ENCODE measurements at places on chromosomes 1 and 21.
A peak's percentile ranks its signal among the peaks of the same experiment; 100 is the strongest.

- DNase-seq, result no peak
Observed at GRCh38 chr21:30988706-30989105, 49.6 kb downstream of the KRTAP19-8 start.

DNA sequence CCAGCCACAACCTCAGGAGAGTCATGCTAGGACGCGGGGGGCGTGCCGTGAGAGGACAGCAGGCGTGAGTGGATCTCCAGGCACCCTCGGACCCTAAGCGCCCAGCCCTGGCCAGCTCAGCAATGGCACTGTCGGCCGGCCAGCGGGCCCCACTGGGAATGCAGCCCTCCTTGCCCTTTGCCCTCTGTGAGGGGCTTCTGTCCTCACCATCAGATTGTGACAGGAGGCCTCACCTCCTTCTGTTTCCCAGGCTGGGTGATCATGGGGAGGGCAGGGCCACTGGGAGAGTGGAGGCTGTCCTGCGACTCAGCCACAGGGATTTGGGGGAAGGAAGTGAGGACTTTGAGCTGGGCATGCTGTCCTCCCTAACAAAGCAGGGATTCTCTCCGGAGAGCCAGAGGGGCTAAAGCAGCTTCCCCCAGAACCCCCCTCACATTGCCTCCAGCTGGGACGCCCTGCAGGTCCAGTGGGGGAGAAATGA is 6.6 kb upstream of the LRRC3 start:
- no peak for DNase-seq

- no peak for DNase-seq
Observed at GRCh38 chr1:67468066-67468718, 38.0 kb upstream of the SERBP1 start.

DNA sequence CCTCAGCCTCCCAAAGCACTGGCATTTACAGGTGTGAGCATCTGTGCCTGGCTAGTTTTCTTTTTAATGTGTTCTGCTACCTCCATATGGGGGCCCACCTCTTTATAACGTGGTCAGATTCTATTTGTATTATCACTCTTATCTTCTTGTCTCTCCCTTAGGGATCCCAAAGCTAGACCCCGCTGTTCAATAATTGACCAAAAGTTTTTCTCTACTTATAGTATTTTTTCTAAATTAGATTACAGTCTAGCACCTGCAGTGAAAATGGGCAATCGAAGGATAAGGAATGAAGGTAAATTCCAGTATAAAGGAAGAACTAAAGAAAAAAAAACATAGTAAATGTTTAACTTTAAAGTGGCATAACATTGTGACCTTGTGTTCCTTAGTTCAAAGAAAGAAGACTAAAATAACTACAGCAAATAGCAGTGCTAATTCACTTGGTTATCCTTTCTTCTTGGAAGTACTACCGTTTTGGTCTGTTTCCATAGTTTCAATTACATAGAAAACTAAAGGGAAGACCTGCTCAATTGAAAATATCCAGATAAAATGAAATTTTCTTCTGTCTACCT is 24.1 kb downstream of the NFYC start:
- no peak for DNase-seq

GRCh38 chr1:206729507-206729906 is 41.1 kb upstream of the IL19 start:
- no peak for DNase-seq

- no peak for DNase-seq
Observed at GRCh38 chr1:244583358-244583982, 69.5 kb upstream of the DESI2 start.

DNA sequence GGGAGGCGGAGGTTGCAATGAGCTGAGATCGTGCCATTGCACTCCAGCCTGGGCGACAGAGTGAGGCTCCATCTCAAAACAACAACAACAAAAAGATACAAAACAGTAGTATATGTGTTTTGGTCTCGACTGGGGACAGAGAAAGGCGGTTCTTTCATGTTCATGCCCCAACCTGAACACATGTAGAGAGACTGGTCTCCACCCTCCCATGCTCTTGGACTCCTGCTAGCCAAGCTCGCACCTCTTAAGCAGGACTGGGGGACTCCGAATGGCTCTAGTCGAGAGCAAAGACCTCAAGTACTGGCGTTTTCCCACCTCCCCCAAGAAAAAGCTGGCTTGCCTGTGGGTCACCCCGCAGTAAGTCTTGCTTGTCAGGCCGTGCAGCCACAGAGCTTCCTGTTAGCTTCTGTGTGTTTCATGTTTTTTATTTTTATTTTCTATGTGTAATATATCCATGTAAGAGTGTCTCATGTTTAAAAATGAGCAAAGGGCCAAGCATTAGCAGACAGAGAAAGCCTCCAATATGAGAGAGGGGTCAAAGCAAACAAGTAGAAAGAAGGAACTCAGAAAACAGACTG is 91.6 kb downstream of the SCCPDH start:
- no peak for DNase-seq

- no peak for DNase-seq
Observed at GRCh38 chr1:28910379-28911115, 3.8 kb upstream of the EPB41 start.

DNA sequence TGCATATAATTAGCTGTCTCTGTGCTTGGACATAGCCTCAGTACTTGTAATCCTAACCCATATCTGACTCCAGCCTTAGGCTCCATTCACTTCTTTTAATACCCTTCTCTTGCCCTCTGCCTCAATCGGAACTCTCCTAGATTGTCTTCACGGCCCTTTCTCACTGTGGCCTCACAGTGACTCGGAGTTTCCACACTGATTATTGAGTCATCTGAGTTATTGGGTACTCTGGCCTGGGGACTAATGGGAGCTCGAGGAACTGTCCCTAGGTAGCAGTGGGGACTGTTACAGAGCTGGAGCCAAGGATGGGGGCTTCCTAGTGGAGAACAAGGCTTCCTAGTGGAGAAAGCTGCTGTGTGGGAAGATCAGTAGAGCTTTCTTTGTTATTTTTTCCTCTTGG is 17.0 kb downstream of the TRAF5 start:
- DNase-seq, result no peak

DNA sequence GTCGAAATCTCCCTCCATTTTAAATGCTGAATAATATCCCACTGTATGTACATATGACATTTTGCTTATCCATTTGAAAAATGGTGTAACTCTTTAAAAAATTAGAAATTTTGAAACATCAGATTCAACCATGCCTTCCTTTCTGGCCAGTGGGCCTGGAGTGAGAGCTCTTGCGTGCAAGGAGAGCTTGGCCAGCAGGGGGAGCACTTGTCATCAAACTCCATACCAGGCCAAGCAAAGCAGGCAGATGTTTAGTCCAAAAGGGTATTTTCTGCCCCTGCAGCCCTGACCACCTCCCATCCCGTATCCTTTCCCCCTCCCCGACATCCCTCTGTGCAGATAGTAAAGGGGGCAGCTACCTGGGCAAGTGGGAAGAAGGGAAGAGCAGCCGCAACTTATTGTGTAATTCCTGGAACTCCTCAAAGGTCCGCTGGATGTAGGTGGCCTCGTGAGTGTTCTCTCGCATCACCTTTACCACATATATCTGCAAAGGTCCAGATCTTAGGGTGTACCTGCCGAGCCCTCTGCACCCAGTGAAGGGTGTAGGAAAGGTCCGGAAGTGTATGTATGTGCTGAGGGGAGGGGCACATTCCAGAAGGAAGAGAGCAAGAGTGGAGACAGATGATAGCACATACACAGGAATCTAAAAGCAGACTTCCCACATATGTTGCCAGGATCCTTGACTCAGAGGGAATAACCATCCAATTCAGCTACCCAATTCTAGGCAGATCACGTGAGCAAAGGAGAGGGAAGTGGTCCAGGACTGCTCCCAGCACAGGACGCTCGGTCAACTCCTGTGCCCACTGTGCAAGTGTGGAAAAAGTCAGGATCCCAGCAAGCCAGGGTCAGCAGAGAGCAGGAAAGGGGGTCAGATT is 19.9 kb upstream of the PPP1R15B start:
- peak; percentile 61 for DNase-seq

DNA sequence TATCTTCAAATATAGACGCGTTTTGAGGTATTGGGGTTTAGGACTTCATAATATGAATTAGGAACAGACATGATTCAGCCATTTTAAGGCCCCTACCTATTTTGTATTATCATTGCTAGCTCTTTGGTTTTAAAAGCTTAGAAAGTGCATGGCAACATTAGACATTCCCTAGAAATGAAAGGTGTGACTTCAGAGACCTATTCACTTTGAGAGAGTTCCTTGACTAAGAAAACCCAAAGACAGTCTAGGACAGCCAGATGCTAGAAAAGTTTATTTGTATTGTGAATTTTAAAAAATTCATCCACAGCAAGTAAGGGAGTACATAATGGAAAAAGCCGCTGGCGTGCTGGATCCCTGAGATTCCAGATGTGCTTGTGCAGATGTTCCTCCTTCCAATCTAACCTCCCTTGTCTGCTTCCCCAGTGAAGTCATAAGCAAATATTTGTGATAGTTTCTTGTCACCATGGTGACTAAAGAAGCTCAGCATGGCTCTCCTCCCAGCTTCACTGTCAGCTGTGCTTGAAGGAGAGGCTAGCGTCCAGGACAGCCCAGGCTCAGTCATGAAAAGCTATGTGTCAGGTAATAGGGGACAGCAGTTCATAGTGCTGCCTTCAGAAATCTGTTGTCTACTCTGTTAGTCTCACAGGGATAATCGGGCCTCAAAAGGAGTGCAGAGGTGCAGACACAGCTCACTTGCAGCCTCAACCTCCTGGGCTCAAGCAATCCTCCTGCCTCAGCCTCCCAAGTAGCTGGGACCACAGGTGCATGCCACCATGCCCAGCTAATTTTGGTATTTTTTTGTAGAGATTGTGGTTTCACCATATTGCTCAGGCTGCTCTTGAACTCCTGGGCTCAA is 34.8 kb downstream of the KPNA6 start:
- no peak for DNase-seq

DNA sequence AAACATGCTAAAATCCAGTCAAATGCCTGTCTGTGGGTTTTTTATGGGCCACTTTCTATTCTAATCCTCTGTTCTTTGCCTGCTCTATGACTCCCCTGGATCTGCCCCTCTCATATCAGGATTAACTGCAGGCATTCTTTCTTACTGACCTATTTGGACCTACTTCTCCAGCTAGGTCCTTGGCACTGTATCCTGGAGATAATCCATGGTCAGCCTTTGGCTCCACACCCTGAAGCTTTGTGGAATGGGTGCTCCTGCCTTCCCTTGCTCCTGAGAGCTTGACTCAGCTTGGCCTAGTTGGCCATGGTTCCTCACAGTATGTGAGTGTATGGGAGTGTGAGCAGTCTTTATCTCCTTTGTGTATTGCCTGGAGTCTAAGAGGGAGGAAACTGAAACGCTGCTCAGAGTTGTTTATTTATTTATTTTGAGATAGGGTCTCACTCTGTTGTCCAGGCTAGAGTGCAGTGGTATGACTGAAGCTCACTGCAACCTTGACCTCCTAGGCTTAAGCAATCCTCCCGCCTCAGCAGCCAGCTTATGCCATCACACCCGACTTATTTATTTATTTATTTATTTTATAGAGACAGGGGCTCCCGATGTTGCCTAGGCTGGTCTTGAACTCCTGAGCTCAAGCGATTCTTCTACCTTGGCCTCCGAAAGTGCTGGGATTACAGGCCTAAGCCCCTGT is 28.7 kb upstream of the CDC14A start:
- DNase-seq, result no peak

DNA sequence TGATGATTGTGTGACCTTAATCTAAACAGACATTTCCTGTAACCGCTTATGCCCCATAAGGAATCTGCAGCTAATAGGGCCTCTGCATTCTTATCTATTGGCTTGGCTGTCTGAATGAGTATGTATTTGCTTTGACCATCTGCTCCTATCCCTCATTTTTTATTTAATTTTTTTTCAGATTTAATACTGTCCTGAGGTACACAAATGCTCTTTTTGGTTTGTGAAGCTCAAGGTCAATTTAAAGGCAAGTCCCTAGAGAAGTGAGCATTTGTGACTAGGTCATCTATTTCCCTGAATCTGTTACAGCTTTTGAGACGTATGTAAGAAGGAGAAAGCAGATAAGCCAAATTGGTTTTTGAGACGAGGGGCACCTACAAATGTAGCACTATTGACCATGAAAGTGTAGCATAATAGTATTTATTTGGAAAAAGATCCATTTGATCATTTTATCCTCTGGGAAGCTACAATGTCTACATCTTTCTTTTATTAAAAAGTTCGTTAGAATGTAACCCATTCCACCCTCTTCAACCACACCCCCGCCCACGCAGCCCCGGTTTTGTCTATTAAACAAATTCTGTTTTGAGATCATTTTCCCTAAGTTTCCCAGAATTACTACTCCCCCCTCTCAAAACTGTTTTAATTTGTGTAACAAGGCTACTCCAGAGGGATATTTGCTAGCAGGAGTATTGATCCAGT is 69.2 kb upstream of the HSPA13 start:
- no peak for DNase-seq

DNA sequence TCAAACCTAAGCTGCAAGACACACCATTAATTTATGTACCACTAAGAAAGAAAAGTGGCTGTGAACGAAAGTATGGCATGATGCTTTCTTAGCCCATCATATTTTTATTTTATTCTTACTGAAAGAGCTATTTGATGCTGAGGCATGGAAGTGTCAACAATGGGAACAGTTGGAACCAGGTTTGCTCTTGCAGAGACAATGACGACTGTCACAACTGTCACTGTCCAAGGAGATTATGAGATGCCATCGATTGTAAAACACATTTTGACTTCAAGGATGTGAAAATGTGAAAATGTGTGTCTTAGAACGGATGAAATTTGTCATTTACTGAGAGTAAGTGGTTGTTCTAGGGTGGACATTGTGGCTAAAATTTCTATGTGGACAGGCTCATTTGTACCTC is 2.8 kb upstream of the ACTL8 start:
- no peak for DNase-seq

- no peak for DNase-seq
Observed at GRCh38 chr1:177902266-177902665, 67.6 kb downstream of the SEC16B start.

GRCh38 chr1:163083690-163084089 is 14.5 kb downstream of the RGS4 start:
- DNase-seq, result no peak

DNA sequence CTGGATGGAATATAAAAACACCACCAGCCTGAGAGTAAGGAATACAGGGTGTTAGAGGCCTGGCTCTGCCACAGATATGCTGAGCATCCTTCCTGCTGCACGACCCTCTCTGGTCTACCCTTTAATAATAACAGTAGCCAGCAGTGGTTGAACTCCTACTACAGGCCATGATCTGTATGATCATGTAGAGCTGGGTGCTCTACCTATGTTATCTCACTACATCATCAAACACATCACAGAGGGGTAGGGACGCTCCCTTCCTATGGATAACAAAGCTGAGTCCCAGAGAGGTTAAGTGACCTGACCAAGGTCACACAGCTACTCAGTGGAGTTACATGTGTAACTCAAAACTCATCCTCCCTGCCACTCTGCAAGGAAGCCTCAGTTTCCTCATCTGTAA is 13.0 kb upstream of the MYOM3 start:
- DNase-seq, result no peak

Measured in T-helper 17 cell (primary cell).